ENCODE measurements at places on chromosomes 4 and X.

DNA sequence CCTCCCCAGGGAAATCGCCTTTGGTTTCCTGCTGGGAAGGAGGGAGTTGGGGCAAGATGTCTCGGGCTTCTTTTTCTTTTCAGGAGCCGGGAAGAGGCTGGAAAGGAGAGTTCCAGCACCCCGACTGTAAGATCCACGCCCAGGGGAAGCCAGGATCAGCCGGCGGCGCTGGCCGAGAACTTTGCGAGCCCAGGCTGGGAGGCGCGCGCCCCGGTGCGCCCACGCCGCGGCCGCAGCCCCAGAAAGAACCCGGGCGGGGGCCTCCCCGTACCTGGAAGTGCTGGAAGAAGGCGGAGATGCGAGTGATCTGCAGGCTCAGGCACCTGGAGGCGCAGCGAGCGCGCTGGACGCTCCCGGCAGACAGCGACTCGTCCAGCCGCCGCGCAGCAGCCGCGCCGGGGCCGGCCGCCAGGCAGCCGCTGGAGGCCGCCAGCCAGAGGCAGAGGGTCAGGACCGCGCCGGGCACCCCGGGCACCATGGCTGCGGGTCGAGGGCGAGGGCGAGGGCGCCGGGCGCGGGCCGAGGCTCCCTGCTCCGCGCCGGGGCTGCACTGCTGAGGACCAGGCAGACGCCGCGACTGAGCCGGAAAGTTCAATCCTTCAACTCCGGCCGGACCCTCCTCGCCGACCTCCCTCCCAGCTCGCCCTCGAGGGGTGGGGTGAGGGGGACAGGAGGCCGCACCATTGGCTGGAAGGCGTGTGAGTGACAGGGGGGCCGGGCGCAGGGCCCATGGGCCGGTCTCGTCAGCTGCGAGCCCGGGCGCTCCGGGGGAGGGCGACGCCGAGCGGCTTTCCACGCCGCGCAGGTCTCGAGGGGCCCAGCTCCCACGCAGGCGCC lies at the start of gene ANOS1:
ANOS1 (minus strand) TSS at position 579 of the 837 bp plus-strand sequence; CDS start at position 478, 101 bp downstream.
- no peak for DNase-seq

DNA sequence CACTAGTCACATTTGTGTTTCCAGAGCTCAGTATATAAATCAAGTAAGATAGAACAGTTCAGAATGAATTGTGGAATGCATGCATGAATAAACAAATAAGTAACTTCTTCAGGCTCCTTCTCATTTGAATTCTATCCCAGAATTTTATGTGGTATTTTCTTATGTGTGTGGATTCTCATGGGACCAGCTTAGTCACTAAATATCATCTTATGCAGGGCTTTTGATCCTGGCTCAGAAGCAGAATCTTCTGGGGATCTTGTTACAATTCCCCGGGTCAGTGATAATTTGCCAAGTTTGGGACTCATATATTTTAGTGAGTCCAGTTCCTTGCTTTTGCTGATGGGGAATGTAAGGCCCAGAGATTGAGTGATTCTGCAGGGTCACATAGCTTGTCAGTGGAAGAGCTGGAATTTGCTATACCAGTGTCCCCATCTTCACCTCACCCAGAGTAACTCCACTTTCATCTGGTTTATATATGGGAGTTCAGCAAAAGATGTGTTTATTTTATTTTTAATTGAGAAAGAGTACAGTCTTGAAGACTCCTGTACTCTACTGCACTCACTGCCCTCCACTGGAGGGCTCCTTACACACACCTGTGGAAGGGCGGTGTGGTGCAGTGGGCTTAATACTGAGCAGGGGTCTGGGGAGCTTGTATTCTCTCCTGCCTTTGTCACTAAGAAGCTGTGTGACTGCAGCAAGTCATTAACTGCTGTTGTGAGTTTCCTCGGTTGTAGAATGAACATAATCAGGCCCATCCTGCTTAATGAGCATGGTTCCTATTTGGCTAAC lies 198.2 kb upstream of the CXorf66 start:
- no peak for DNase-seq

- no peak for DNase-seq
Measured at GRCh38 chr4:154406018-154406795, 85.4 kb downstream of the DCHS2 start.

GRCh38 chr4:52910115-52910514 lies 48.0 kb downstream of the RASL11B start:
- DNase-seq = no peak

- DNase-seq = no peak
Measured at GRCh38 chr4:76546759-76547742, 112.0 kb downstream of the SHROOM3 start.

DNA sequence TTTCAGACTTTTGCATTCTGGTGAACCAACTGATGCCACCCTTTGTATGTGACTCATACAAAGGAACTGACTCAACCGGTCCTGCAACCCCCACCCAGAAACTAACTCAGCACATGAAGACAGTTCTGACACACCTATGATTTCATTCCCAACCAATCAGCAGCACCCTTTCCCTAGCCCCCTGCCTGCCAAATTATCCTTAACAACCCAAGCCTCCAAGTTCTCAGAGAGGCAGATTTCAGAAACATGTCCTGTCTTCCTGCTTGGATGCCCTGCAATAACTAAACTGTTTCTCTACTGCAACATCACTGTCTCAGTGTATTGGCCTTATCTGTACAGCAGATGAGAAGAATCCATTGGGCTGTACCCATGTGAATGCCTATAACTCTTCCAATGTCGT lies 284.7 kb downstream of the CAMK2D start:
- no peak for DNase-seq

GRCh38 chr4:104519588-104519987 lies 24.9 kb upstream of the CXXC4 start:
- no peak for DNase-seq

DNA sequence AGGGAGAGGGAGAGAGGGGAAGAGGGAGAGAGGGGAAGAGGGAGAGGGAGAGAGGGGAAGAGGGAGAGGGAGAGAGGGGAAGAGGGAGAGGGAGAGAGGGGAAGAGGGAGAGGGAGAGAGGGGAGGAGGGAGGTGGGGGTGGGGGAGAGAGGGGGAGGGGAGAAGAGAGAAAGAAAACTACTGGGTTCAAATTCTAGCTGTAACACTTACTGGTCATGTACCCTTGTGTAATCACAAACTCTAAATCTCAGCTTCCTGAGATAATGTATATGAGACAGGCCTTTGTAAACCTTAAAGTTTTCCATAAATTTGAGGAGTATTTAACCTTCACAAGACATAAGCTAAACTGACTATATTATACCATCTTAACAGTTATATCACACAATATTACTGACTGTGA lies 109.1 kb downstream of the FGF16 start:
- no peak for DNase-seq

GRCh38 chr4:37748485-37748884 lies 62.3 kb upstream of the RELL1 start:
- DNase-seq = no peak

DNA sequence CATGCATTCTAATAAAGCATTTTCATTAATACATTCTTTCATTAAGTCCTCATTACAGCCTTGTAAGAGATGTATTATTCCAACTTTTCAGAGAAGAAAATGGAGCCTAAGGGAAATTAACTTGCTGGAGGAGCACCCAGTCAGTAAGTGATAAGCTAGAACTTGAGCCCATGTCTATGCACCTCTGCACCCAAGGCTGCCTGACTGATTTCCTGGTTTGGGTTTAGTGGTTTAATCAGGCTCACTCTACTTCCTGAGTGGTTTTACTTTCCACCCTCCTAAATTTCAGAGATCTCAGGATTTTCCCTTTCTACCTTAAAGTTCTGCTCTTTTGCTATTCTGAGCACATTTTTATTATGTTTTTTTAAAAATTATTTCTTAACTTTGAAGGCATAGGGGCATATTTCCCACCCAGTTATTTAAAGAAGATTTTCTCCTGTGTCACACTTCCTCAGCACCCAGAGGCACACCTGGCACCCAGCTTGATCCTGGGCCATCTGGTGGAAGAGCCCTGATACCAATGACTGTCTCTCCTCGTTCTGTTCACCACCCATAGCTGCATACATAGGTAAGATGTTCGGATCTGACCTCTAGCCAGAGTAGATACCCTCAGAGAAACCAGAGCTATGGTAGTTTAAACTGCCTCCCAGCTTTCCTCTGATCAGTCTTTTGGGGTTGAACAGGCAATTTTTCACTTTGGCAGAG lies 10.4 kb downstream of the CORIN start:
- DNase-seq = no peak

DNA sequence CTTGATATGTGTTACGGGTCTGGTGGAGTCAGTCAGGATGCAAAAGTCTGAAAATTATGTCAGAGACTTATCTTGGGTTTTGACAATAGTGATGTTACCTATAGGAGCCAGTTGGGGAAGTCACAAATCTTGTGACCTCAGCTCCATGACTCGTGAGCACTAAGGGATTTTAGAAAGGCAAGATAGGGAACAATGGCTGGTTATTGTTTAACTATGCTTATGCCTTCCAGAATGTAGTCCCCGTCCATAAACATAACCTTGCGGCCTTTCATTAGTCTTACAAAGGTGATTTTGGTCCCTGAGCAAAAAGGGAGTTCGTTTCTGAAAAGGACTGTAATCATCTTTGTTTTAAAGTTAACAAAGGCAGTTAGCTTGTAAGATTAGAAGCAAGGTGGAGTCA lies 23.9 kb upstream of the GATB start:
- DNase-seq = no peak

DNA sequence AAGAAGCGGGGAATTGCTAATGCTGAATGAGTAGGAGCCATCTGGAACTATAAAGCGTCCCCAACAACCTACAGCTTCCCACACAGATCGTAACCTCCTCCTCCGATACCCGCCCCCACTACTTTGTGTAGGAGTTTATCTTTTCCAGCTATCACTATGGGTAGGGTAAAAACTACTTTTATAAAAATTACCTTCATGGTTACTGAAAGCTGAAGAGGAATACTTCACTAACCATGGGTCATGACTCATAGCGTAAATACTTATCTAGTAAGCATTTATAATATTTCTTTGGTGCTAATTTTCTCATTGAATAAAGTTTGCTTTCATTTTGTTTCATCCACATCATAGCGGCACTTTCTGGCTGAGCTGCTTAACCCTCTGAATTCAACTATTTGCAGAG lies 79.4 kb upstream of the TNIP3 start:
- no peak for DNase-seq

DNA sequence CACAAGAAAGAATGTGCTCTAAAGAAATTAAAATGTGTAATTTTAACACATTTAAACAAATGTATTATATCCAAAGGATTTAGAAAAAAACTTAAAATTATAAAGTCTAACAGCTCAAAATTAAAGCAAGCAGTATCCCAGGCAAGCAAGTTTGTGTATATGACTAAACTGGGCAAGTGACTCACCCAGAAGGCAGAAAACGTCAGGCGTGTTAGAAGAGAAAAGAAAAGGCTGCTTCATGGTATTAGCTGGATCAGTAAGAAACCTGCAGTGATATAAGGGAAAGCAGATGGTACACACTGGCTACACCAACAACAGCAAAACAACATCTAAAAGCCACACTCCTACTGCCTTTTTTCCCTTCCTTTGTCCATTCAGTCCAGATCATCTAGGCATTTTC lies 250.6 kb upstream of the NDST3 start:
- DNase-seq = no peak

GRCh38 chr4:183770906-183771305 lies 111.8 kb downstream of the TRAPPC11 start:
- DNase-seq = no peak

- DNase-seq = no peak
Measured at GRCh38 chr4:47510506-47511143, 25.6 kb downstream of the ATP10D start.

GRCh38 chr4:113013751-113014150 lies 35.7 kb upstream of the ANK2 start:
- no peak for DNase-seq

GRCh38 chrX:111254896-111255693 lies 15.2 kb downstream of the CAPN6 start:
- DNase-seq = no peak

DNA sequence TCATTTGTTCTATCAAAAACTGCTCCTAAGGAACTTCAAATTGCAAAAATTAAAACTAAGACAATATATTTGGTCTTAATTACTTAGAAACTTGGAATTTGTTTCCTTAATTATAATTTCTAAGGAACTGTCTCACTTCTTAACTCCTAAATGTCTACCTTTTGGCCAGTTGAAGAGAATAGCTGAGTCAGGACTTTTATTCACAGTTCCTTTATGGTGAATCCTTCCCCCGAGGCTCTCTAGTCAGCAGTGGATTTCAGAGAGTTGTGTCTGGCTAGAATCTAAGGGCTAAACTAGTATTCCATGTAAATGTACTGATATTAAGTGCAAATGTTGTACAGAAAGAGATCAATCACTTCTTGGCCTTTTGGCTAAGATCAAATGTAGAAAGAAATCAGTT lies 69.3 kb downstream of the AMMECR1 start:
- no peak for DNase-seq

DNA sequence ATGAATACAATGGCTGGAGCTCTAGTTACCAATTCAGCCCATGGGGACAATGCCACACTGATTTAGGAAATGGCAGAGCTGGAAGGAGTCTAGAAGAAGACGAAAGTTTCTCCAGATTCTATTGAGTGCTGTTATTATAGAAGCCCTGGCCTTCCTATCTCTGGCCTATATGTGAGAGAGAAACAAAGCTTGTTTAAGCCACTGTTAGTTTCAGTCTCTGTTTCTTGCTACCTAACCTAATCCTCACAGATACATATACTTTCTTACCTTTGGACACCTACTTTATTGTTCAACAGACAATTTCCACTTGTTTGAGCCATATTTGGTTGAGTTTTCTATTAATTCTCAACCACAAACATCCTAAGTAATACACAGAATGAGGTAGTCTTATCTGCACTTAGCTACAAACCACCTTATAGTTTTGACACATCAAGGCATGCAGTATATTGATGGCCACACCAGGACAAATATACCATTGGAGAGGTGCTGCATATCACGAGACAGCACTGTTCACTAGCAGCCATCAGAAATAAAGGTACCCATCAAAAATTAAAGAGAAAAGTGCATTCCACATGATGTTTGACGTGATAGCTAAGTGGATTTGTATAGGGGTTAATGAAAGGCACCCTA lies 190.2 kb downstream of the SMIM20 start:
- DNase-seq = no peak

- no peak for DNase-seq
Measured at GRCh38 chr4:20445933-20446723, 194.4 kb downstream of the SLIT2 start.

DNA sequence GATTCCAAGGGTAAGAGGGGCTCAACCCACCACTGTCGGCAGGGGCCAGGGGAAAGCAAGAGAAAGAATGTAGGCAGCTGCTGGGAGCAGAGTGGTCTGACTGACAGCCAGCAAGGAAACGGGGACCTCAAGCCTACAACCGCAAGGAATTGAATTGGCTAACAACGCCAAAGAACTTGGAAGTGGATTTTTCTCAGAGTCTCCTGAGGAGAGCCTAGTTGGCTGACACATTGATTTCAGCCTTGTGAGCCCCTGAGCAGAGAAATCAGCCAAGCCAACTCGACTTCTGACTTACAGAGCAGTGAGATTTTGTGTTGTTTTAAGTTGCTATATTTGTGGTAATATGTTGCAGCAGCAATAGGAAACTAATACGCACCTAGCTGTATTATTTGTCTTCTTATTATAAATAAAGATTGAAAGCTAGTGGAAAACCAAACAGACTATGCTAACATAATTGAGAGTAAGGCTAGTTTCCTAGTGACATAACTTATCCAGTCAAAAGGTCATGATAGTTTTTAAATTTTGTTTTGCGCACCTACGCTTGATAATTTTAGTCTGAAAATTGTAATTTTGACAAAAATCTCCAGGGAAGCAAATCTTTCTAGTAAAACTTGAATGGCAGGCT lies 145.8 kb upstream of the HCCS start:
- no peak for DNase-seq

GRCh38 chrX:65837875-65838549 lies 170.6 kb downstream of the MSN start:
- DNase-seq = no peak

- DNase-seq = no peak
Measured at GRCh38 chrX:42567268-42567667, 210.7 kb downstream of the PPP1R2C start.
